EH (cell line): ENCODE measurements at places on chromosomes 2 and 18.

DNA sequence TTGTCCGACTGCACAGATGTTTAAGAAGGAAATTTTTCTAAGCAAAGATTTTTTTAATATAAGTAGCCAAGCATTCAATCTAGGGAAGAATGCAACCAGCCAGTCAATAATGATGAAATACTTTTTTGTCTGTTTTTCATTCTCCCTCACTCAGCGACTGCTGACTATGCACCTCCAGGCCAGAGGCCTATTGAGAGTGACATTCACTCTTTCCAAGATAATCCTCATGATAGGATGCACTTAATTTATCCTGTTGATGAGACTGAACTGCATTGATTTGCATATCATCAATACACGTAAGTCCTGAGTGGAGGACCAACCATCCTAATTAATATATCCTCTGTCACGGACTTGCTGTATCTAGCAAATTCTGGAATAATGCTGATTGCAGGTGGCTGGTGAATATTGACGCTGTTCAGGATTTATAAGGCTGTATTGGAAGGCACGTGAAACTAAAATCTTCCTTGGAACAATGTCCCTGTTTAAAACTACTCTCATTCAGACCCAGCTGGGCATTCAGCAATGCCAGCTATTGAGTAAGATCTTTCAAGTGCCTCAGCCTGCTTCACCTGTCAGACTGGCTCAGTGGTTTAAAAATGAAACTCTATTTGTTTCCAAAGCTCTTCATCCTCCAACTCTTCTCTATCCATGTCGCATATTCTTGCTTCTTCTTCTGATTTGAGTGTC lies 142.2 kb downstream of the MAP2 start:
- no peak for DNase-seq

- no peak for DNase-seq
These were observed 30.5 kb upstream of the MAL start for GRCh38 chr2:94994914-94995552.

DNA sequence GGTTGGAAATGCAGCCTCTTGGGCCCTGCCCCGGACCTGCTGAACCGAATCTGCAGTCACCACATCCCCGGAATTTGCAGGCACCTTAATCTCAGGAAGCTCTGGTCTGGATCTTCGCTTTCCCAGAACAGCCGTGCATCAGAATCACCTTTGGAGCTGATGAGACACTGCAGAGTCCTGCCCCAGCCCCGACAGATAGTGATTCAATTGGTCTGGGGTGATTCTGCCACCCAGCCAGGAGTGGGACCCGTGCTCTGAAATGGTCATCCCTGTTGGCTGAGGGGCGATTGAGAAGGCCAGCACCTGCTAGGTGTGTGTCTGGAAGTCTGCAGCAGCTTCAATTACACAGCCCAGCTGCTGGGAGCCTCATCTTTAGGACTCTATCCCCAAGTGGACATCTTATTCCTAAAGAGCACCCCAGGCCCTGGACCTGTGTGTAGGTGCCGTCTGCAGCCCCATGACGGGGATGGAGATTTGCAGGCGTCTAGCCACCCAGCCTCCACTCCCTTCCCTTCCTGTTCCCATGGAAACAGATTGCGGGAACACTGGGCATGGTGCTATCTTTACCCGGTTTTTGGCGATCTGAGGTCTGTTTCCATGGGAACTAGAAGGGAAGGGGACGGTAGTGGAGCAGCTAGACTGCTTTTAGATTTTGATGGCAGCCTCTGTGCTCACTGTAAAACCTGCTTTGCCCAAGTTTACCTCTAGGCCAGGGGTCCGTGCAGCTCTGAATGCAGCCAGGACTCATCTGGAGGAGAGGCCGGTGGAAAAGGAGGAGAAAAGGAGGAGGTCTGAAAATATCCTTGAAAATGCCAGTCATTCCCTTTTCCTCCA lies 156.1 kb downstream of the LDLRAD4 start:
- no peak for DNase-seq

- DNase-seq, result peak; percentile 4
These were observed 10.2 kb upstream of the EIF2AK3 start for GRCh38 chr2:88637464-88637863.

DNA sequence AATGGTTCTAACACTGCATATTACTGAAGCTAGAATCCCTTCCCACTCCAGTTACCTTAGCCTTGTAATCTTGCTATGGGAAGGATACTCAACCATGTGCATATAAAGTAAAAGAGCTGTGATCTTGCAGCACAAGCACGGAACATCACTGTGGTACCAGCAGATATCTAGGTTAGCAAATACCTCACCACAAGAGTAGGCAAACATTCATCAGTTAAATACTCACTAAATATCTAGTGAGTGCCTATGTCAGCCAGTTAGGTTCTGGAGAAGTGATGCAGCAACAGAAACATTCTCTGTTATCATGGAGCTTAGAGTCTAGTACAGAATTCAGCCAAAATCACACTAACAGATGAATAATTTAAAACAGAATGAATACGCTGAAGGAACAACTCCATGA lies 349.6 kb upstream of the UBE2E3 start:
- DNase-seq, result no peak
